Activated T-helper 1 cell treated with anti-CD3 and anti-CD28 coated beads, Interleukin-12 subunit alpha, Interleukin-12 subunit beta, Interleukin-2, Interleukin-4 antibody, amounts not matched to agents 30 ng/mL and 10 ng/mL and 1 ng/mL, durations not matched to agents 14 hours and 24 hours and 36 hours (primary cell): ENCODE measurements at places on chromosomes 1 and 21.

- H3K36me3 ChIP-seq: peaks cover 24% of the 10 kb centered on the region
- H3K27ac ChIP-seq: no peak overlapping the region
- H3K27me3 ChIP-seq: no peaks in the 10 kb centered on the region
- DNase-seq: no peak
- H3K4me3 ChIP-seq: no peak overlapping the region
- H3K4me1 ChIP-seq: peaks cover 22% of the 10 kb centered on the region
Measured at GRCh38 chr1:93344484-93344883, 1.2 kb upstream of the DR1 start.

DNA sequence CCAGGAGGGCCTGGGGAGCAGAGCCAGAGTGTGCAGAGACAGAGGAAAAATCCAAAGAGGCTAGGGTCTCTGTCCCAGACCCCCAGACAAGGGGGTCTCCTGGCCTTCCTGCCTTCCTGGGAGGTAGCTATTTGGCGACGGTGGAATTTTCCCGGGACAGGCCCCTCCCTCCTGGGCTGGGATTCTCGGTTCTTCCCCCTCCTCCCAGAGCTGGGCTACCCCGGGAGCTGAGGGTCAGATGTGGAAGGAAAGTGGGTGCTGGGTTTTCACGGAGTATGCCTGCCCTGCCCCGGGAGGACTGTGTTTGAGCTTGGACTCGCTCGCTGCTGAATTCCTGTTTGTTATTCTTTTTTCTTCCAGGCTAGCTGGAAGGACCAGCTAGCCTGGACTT is 759 bp downstream of the AMPD2 start:
- H3K4me3 ChIP-seq: peak overlapping the region; percentile 95
- peaks cover 1% of the 10 kb centered on the region for H3K36me3 ChIP-seq
- DNase-seq: no peak
- H3K27me3 ChIP-seq: peaks cover 2% of the 10 kb centered on the region

DNA sequence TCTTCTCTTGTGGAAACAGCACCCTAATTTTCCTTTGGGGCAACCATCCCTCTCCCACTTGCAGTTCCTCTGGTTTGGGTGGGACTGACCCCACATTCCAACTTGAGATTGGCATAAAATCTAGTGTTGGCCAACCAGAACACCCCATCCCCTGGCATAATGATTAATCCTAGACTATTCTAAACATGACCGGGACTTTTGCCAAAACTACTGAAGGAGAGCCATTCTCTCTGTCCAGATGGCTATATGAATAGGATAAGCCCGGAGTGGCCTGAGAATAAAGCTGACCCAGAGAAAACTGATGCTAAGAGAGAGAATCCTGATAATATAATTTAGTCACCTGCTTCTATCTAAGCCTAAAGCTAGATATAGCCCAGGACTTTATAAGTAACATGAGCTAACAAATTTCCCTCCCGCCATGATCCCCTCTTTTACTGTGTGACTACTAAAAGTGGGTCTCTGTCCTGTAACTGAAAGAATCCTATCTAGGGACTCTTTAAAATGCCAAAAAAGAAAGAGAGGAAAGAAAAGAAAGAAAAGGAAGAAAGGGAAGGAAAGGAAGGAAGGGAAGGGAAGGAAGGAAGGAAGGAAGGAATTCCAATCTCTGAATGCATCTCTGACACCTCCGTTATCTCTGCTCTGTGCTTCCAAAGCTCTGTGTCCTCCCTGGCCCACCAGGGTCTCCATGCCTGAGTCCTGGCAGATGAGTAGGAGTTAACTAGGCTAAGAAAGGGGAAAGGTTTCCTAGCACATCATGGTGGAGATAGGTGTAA is 28.0 kb upstream of the NRDC start:
- no peak for DNase-seq
- H3K36me3 ChIP-seq: no peaks in the 10 kb centered on the region
- peaks cover 7% of the 10 kb centered on the region for H3K27me3 ChIP-seq

- no peak overlapping the region for H3K4me3 ChIP-seq
- no peak overlapping the region for H3K27ac ChIP-seq
- no peak for DNase-seq
- H3K27me3 ChIP-seq: peaks cover 2% of the 10 kb centered on the region
- H3K4me1 ChIP-seq: no peaks in the 10 kb centered on the region
- no peaks in the 10 kb centered on the region for H3K36me3 ChIP-seq
Measured at GRCh38 chr21:45870851-45871615, 110.5 kb upstream of the COL6A1 start.

DNA sequence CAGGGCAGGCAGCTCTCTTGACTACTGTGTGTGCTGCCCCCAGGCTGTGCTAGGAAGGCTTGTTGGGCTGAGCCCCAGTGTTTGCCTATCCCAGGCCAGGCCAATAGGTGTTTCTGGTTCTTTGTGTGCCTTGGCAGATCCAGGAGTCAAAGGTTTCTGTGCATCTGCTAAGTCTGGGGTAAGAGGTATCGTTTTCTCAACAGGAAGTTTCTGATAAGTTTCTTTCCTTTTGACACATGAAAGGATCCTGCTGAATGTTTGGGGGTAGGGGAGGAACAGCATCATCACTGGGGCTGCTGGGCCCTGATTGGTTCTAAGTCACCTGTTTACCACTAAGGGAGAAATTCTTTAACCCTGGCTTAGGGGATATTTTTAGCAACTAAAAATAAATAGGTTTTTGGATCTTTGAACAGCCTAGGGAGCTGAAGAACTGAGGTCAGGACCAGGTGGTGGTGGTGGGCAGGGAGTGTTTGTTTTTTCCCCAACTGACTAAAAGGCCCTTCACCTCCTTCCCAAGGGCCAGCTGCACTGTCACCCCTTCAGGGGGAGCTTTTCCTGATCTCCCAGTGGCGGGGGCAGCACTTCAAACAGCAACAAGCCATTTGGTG is 85.1 kb downstream of the KCNN3 start:
- H3K36me3 ChIP-seq: peaks cover 2% of the 10 kb centered on the region
- peak; percentile 43 for DNase-seq
- peak overlapping the region; percentile 23 for H3K4me3 ChIP-seq
- H3K27ac ChIP-seq: peak overlapping the region; percentile 81
- no peaks in the 10 kb centered on the region for H3K27me3 ChIP-seq

DNA sequence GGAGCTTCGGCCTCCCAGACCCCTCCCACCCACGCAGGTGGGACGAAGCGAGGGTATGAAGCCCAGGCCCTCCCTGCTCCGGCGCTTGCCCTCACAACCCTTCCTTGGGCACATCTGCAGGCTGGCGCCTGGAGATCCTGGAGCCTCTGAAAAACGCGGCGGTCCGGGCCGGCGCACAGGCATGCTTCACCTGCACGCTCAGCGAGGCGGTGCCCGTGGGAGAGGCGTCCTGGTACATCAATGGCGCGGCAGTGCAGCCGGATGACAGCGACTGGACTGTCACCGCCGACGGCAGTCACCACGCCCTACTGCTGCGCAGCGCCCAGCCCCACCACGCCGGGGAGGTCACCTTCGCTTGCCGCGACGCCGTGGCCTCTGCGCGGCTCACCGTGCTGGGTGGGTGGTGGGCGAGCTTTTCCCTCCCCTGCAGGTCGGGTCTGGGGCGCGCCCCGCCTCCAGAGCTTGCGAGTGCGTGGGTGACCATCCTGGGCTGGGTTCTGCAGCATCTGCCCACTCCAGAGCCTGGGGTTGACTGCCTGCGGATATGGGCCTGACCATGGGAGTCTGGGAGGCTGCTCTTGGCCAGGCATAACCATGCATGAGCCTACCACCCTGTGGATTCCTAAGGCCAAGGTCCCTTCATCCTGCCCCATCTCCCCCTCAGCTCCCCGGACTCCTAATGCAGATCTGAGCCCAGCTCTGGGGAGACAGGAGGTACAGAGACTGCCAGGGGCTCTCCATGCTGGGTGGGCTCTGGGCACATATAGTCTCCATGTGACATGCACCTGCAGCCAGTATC is 89.8 kb downstream of the TRIM11 start:
- H3K4me3 ChIP-seq: no peak overlapping the region
- no peak for DNase-seq
- no peak overlapping the region for H3K27ac ChIP-seq
- no peaks in the 10 kb centered on the region for H3K4me1 ChIP-seq

DNA sequence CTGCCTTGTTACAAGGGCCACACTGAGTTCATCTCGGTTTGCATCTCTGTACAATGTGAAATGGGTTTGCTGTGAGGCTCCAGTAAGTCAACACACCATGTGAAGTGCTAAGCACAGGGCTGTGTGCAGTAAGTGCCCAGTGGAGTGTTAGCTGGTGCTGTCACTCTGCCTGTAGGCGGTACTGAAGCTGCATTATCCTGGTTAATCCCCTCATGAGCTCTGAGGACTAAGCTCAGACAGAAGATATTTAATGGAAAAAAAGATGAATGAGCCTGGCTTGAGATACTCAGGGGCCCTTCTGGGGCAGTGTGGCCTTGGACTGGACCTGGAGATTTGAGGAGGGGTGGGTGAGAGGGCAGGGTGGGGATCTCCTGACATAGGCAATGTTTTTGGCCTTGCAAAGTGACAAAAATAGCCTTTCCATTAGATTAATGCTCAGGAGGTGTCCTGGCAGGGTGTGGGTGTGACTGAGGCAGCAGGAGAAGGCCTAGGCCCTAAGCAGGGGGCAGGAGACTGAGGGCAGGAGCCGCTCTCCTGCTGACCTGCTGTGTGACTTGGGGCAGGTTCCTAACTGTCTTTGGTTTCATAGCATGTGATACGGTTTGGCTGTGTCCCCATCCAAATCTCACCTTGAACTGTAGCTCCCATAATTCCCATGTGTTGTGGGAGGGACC is 570.5 kb downstream of the PTPRU start:
- H3K36me3 ChIP-seq: no peaks in the 10 kb centered on the region
- H3K4me3 ChIP-seq: no peak overlapping the region

DNA sequence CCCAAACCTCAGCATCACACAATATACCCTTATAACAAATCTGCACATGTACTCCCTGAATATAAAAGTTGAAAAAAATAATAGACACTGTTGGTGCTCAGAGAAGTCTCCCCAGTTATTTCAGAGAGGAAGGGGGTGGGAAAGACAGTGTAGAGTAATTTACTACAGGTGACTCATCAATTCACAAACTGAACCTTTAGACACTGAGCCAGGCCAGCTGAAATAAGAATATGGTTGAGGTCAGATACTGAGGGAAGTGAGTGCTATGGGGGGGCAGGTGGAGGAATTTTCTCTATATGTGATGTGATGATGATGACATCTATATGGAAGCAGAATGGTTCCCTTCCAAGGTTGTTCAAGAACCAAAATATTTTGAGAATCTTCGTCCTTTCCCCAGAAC is 50.1 kb downstream of the MRPL39 start:
- peaks cover 3% of the 10 kb centered on the region for H3K36me3 ChIP-seq
- peaks cover 62% of the 10 kb centered on the region for H3K4me1 ChIP-seq
- DNase-seq: no peak
- no peaks in the 10 kb centered on the region for H3K27me3 ChIP-seq
- no peak overlapping the region for H3K4me3 ChIP-seq

- peaks cover 69% of the 10 kb centered on the region for H3K27me3 ChIP-seq
- peaks cover 31% of the 10 kb centered on the region for H3K4me1 ChIP-seq
- H3K27ac ChIP-seq: no peak overlapping the region
- H3K4me3 ChIP-seq: no peak overlapping the region
- peaks cover 2% of the 10 kb centered on the region for H3K36me3 ChIP-seq
- DNase-seq: no peak
Measured at GRCh38 chr1:25647106-25647505, 30.5 kb downstream of the MAN1C1 start.

DNA sequence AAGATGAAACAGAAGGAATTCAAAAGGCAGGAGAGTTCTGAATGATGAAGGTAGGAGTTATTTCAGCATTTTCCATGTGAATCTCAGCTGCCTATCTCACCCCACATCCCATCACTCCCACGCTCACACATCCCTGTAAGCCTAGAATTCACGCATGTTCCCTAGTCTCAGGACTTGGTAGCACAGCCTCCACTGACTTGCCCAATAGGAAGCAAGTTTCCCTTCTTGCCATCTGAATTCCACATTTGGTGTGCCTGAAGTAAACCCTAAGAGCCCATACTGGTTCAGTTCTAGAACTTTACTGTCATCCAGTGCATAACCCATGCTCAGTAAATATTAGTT is 56.6 kb downstream of the STYXL2 start:
- no peaks in the 10 kb centered on the region for H3K36me3 ChIP-seq
- DNase-seq: no peak
- H3K27ac ChIP-seq: no peak overlapping the region

DNA sequence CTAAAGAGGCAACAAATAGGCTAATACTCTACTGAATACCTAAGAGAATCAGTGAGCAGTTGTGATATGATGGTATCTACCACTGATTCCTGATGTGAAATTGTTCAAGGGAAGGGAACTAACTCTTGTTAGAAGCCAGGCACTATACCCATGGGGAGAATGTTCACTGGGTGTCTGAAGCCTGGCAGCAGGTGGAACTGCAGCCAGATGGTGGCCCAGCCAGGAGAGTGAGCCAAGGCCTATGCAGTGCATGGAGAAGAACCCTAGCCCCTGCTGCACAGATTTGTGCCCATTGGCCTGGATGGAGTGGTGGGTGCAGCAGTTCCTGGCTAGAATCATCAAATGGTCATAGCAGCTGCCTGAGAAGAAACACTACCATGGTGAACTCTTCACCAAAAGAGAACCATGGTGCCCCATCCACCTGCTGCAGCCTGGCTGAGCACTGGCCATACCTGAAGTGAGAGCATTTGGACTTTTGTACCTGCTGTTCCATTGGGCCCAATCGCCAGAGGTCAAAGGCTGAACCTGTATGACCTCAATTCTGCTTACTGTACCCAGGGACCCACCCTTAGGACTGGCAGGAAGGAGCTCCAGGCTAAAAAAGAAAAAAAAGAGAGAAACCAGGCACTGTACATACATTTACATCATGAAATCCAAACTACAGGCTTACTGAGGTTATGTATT is 118.8 kb upstream of the IVNS1ABP start:
- peaks cover 20% of the 10 kb centered on the region for H3K36me3 ChIP-seq
- no peak for DNase-seq
- H3K27me3 ChIP-seq: no peaks in the 10 kb centered on the region
- H3K4me3 ChIP-seq: no peak overlapping the region
- H3K27ac ChIP-seq: no peak overlapping the region
- peaks cover 15% of the 10 kb centered on the region for H3K4me1 ChIP-seq

- no peaks in the 10 kb centered on the region for H3K4me1 ChIP-seq
- H3K27ac ChIP-seq: no peak within 1 kb of the TSS
- no peak within 1 kb of the TSS for H3K4me3 ChIP-seq
- DNase-seq: no peak
Measured at GRCh38 chr1:241356519-241357365, at the start of gene RGS7. Gene RGS7 (minus strand): TSS chr1:241357205.
